Effector memory CD4-positive, alpha-beta T cell (primary cell): ENCODE measurements at places on chromosomes 5 and 9.

GRCh38 chr5:55551358-55551757 is 16.6 kb upstream of the PLPP1 start:
- no peak for DNase-seq

- no peak for DNase-seq
These were observed 37.5 kb downstream of the NDUFS4 start for GRCh38 chr5:53597894-53598293.

DNA sequence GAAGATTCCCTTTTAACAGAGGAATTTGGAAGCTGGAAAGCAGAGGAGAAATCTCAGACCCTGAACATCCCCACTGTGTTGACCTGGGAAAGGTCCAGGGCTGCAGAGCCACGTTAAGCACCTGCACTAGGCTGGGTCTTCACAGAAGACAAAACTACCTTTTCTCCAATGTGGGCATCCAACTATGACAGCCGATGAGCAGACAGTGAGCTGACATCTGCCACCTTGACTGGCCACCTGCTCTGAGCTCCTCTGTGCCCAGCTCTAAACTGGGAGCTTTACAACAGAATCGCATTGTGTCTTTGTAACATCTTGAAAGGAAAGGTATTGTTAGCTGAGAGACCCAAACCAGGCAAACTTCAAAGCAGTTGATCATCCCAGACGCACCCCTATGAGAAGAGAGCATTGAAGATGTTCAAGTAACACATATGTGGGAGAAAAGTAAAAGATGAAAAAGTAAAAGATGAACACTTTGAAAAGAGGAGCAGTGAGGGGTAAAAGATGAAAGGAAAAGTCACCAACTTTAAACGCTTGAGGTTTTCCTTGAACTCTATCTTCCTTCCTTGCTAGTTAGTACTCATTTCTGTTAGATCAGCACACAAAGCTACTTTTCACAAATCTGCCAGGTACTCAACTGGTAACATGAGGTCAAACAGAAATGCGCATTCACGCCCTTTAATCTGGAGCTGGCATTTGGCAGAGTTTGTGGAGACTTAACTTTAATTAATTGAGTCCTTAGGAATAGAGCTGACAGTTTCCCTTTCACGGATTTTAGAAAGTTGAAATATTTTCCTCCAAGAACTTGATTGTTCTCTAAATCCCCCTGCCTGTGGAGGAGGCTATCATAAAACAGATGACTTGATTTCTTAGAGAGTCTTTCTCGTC is 53.2 kb upstream of the CTXN3 start:
- DNase-seq, result no peak

- no peak for DNase-seq
These were observed 85.0 kb upstream of the MAN2A1 start for GRCh38 chr5:109604758-109605157.

DNA sequence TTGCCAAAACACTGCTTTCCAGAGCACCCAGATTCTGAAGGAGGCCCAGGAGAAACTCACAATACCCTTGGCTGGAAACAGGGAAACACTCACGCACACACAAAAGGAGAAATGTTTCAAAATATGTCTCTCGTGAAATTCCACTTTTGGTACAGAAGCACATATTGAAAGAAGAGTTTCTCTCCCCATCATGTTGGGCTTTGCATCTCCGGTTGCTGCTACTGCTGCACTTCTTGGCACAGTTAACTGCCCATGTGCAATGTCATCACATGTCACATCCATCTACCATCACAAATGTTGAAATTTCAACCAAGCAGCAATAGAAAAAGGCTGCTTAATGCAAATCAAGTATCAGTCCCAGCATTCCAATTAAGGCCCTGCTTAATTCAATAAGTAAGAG is 72.1 kb downstream of the ABCA1 start:
- DNase-seq, result no peak

DNA sequence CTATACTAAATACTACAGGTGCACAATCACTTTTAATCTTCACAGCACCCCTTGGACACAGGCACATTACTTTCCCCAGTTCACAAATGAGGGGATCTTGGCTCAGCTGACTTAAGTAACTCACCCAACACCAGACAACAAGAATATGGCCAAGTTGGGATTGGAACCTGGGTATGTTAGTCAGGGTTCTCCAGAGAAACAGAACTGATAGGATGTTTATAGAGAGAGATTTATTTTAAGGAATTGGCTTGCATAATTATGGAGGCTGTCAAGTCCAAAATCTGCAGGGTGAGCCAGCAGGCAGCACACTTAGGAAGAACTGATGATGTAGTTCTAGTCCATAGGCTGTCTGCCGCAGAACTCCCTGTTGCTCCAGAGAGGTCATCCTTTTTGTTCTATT is 312.9 kb downstream of the MAN2A1 start:
- no peak for DNase-seq

GRCh38 chr5:86837610-86838009 is 219.9 kb downstream of the COX7C start:
- DNase-seq, result no peak

- DNase-seq, result no peak
These were observed 196 bp upstream of the GRM6 start for GRCh38 chr5:178995341-178995690.

DNA sequence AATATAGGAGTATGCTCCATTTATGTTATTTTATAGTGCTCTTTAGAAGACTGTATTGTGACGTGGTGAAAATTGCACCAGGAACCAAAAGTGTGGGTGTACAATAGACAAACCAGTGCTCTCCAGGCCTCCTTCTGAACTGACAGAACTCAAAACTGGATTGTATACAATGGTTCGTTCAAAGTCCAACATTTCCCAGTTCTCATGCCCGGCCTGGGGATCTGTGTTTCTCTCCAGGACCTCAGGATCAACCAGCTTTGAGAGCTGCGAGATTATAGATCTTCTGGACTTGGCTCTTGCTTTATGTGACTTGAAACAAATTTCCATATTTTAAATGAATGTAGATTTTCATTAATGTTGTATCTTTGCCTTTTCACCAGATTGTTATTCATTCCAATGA is 60.8 kb upstream of the CER1 start:
- no peak for DNase-seq

- DNase-seq, result no peak
These were observed 1.0 kb upstream of the DAB2IP start for GRCh38 chr9:121650217-121651007.

DNA sequence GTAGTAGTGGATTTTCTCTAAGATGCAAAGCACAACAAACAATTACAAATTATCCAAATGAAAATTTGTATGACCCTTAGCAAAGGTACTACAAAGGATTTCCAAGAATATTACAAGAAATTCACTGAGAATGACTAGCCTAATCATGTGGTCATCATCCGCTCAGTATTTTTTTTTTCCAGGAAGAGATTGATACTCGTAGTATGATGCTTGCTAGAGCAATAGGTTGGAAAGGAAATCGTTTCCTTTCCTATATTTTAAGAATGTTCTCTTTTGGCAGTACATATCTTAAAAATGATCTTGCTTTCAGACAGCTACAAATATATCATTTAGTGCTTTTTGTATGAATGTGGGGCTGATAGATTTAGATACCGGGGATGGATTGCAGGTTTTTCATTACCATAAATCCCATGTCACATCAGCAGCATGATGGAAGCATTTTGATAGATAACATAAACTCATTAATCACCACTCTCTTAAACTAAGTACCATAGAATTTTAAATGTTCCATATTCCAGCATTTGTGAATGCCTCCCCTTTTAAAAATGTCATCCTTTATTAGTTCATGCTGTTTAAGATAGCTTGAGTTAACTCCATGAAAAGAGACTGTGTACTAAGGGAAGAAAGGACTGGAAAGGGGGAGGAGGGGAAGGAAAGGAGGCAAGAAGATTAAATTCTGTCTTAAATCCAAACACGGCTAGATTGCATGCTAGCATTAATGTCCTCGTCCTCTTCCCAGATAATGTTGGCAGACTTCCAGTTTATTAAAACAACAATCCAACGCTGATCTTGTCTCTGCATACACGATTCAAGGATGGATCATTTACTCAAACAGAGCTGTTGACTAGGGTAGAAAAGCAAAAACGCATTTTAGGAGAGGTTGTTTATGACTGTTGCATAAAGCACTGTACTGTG is 311.7 kb upstream of the ZNF608 start:
- no peak for DNase-seq

- DNase-seq, result no peak
These were observed 39.4 kb downstream of the GNG10 start for GRCh38 chr9:111700776-111701175.

DNA sequence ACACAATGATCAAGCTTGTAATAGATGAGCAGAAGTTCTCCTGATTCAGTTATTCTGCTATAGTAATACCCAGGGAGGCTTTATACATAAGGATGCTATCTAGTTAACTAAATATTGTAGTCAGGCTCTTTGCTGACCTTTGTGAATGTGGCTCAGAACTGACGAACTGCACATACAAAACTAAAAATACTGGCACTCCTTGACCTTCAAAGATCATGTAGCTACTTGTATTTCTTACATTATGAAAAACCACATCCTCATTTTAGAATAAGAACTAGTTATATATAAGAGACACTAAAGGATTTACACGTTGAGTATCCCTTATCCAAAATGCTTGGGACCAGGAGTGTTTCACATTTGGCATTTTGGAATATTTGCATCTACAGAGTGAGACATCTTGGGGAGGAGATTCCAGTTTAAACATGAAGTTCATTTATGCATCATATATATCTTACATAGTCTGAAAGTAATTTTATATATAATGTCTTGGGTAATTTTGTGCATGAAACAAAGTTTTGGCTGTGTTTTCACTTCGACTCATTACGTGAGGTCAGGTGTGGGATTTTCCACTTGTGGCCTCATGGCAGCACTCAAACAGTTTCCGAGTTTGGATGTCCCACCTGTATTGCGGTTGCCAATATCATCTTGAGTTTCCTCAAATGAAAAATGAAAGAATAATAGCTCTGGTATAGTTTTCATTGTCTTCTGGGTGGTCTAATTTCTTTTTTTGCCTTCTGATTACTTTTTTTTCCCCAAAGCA is 58.4 kb upstream of the FBXL7 start:
- DNase-seq, result no peak

- DNase-seq, result no peak
These were observed 16.8 kb downstream of the CTXN3 start for GRCh38 chr5:127665641-127666040.

DNA sequence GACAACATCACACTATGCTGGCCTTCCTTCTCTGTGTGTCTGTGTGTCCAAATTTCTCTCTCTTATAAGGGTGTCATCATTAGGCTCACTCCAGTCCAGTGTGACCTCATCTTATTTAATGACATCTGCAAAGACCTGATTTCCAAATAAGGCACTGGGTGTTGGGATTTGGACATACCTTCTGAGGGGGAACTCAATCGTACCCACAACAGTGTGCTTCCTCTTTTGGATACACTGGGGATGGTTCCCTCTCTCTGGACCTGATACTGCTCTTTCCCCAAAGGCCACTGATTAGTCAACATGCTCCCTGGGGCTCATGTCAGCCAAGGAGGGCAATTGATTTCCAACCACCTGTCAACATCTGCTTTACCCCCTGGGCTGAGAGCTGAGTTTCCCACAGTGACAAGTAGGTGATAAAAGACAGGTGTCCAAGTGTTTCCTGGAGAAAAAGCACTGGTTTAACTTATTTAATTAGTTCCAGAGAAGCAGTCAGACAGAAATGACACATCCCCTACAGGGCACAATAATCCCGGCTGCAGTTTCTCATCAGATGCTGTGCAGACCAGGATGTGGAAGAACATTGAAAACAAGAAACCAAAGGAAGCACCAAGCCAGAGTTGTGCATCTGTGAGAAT is 17.8 kb upstream of the CEP72 start:
- no peak for DNase-seq

- no peak for DNase-seq
These were observed 27.0 kb downstream of the TRIM14 start for GRCh38 chr9:98091735-98092612.

DNA sequence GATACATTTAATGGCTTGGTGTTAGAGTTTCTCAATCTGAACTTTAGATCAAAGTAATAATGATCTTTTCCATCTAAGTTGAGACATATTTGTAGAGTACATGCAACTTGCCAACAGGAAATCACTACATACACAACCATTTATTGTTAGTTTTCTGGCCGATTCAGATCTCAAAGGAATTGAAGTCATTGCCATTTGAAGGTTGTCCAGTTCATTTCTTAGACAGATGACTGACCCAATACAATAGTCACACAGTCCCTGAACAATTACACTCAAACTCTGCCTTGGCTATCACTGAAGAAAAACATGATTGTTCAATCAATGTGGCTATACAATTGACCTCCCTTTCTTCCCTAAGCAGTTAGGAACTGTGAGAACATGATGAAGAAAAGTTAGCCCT is 753.2 kb upstream of the RIOK2 start:
- no peak for DNase-seq

DNA sequence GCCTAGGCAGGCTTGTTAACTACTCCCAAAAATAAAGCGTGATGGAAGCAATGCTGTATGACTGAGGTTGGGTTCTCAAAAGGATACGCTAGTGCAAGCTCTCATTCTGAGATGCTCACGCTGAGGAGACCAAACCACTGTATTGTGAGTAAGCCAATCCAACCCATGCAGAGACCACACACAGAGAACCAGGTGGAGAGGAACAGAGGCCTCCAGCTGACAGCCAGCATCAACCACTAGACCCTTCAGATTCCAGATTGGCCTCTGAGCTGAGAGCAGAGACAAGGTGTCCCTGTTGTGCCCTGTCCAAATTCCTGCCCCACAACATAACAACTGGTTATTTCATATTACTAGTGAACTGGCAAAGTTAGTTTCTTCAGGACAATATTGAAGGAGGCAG is 4.5 kb downstream of the TSTD2 start:
- DNase-seq, result no peak

DNA sequence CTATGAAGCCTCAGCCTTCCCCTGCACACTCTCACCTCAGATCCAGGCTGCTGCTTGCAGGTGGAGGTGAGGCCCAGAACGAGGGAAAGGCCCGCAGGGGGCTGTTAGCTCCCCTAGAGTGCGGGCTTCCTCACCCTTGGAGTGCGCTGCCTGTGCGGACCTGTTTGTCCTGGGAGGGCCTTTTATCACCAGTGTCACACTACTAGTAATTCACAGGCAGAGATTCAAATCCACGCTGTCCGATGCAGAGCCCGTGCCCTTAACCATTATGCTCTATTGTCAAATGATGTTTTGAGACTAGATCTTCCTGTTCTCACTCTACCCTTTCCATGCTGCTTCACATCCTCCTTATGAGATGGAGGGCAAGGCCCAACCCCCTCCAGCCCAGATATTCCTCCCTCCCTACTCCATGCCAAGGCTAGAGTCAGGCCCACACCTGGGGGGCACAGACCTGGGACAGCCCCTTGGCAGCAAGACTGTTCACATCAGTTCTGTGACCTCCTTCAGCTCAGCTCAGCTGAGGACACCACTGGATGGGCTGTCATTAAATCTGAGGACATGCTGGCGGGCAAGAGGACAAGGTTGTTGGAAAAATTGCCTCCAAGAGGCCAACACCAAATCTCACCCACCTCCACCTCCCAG is 112.8 kb upstream of the SPOCK1 start:
- no peak for DNase-seq

DNA sequence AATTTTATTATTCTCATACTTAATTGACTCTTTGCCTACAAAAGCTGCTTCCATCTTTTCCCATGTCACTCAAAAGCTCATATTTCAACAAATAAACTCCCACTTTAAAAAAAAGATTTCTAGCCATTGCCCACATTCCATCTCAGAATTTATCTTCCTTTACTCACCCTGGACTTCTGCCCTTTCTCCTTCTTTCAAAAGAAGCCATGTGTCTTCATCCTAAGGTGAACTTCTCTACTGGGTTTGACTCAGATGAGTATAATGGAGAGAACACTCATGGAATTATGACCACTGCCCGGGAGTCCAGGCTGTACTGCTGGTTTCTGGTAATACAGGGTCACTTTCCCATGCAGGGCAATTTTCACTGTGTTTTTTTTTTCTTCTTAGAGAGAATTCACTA is 548.5 kb upstream of the ZNF462 start:
- DNase-seq, result no peak
